ENCODE measurements at places on chromosomes 11 and 22.
A peak's percentile ranks its signal among the peaks of the same experiment; 100 is the strongest.

- DNase-seq = peak; percentile 74
Observed at GRCh38 chr11:61891331-61892084, at the start of gene FADS3. Gene FADS3 (minus strand): TSS chr11:61891545. CDS start chr11:61891381, 164 bp downstream.

- no peak for DNase-seq
Observed at GRCh38 chr11:117375960-117376359, 48.3 kb downstream of the CEP164 start.

DNA sequence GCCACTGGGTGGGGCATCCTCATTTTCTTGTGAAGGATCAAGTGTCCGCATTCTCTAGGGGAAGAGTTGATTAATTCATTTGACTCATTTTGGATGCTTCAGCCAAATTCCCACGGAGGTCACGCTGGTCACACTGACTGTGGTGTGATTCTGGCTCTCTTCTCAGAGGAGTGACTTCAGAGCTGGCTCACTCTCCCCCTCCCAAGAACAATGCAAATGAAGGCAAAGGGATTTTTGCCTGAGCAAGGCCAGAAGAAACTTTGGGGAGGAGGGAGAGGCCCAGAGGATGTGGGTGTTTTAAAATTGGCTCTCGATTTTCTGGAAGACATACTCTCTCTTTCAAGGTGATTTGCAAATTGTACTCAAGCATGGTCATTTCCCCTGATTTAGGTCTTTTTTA, 51.1 kb upstream of the LMO2 start:
- peak; percentile 86 for DNase-seq

- peak; percentile 97 for DNase-seq
Observed at GRCh38 chr11:29527391-29527936, 489.4 kb downstream of the KCNA4 start.

DNA sequence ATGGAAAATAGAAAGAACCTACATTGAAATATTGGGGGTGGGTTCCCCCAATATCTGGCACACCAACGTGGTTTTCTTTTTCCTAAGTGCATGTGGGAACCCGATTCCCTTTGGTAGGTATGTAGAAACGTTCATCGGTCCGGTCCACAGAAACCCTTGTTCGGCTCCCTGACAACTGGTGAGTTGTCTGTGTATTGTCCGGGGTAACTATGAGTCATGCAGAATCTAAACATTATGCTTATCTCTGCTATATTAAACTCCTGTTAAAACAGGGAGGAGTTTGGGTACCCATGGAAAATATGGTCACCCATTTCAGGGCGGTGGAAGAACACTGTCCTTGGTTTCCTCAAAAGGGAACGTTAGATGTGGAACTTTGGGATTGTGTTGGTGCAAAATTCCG, 25.1 kb upstream of the ALDH3B2 start:
- DNase-seq = peak; percentile 67

- DNase-seq = no peak
Observed at GRCh38 chr11:117506971-117507370, 179.3 kb downstream of the CEP164 start.

DNA sequence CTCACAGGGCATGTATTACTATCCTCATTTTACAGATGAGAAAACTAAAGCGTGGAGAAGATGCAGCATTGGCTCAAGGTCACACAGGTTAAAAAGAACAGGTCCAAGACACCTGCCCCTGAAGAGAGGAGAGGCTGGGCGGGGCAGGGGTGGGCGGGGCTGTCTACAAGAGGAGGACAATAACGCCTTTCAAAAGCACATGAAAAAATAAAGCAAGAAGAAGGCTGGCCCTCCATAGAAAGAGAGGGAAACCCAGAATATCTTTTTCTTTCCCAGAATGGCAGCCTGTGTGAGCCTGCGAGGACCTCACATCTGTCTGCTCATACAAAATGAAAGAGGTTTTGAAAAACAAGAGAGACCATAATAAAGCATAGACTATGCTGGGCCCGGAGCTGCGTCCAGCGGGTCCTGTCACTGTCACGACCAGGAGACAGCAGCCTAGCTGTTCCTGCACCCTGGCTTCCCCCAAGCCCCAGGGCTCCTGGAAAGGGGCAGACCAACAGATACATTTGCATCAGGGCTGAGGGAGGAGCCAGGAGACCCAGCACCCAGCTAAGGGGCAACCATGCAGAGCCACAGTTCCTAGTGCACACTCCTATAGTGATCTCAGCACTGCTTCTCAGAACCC, 61.6 kb downstream of the DSCAML1 start:
- DNase-seq = no peak

DNA sequence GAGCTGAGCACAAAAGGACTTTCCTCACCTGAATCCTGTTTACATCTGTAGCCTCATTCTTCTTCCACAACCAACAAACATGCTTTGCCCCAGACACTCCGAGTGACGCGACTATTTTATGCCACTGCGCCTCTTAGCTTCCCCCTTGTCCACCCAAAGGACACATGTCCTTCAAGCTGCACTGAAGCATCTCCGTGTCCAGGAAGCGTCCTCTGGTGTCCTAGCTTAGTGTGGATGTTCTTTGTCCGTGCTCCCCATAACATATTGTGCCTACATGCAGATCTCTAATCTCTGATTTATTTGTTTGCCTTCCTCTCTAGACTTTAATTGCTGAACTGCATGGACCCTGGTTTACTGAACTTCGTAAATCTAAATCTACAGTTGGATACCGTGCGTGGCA, 20.1 kb upstream of the CECR2 start:
- no peak for DNase-seq

GRCh38 chr22:45524966-45525365, 22.3 kb downstream of the FBLN1 start:
- DNase-seq = no peak

- no peak for DNase-seq
Observed at GRCh38 chr11:100682247-100682969, 4.7 kb upstream of the ARHGAP42 start.

- DNase-seq = no peak
Observed at GRCh38 chr11:1766719-1767398, 3.1 kb upstream of the CTSD start.

- no peak for DNase-seq
Observed at GRCh38 chr11:9397746-9398680, 13.6 kb downstream of the IPO7 start.

DNA sequence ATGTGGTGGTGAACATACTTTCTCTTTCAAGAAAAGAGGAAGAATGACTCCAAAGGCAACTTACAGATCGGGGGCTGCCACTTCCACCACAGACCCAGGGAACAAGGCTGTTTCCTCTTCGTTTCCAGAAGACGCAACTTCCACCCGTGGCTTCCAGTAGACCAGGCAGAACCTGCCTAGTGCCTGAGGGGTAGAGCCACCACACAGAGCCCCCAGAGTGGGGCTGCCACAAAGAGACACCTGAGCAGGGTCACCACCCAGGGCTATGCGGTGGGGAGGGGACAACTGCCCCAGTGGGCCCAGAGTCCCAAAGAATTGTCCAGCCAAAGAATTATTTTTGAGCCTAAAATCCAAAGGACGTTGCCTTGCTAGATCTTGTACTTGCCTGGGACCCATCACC, 16.7 kb upstream of the PHF21B start:
- no peak for DNase-seq

GRCh38 chr11:113465786-113466185, 9.4 kb downstream of the DRD2 start:
- DNase-seq = no peak
